ENCODE measurements at places on chromosomes 2 and 18.

DNA sequence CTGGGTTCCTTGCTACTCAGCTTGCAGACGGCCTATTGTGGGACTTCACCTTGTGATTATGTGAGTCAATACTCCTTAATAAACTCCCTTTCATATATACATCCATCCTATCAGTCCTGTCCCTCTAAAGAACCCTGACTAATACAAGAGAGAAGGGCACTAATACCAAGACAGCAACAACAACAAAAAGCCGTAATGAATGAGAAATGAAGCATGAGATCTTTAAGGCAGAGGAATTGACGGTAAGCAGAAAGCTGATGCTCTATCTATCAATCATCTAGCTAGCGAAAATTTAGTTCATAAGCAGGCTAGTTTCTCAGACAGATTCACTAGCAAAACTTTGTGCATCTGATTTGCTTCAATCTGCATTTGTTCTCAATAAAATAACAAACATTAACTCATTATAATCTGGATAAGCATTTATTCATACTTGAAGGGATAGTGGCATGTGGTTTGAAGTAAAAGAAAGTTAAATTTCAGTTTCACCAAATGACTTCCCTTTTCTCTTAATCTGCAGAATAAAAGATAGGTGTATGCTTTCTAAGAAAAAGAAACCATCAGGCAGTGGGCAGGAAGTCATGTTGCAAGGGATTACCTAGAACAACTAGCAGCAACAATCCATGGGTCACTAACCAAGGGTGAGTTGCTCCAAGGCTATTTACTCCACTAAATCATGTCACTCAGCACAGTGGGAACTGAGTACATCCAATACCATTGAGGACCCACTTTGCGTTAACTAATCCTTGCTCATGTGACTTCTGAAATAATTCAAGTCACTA lies 376.5 kb downstream of the TMEM182 start:
- DNase-seq, result no peak

DNA sequence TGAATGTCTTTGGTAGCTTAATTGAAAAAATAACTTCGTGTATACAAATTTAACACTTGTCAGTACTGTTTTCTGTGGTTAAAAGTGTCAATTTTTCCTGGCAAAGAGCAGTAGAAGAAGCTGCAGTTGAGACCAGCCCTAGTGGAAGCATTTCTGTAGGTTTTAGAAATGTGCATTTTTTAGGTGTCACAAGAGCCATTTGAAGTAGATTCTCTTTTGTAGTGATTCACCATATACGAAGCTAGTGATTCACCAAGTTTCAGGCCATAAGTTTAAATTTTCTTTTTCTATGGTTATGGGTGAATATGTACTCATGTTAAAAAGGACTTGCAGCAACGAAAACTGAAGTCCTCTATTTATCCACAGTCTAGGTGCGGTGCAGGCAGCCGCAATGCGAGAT lies 4.2 kb downstream of the NABP1 start:
- DNase-seq, result no peak

DNA sequence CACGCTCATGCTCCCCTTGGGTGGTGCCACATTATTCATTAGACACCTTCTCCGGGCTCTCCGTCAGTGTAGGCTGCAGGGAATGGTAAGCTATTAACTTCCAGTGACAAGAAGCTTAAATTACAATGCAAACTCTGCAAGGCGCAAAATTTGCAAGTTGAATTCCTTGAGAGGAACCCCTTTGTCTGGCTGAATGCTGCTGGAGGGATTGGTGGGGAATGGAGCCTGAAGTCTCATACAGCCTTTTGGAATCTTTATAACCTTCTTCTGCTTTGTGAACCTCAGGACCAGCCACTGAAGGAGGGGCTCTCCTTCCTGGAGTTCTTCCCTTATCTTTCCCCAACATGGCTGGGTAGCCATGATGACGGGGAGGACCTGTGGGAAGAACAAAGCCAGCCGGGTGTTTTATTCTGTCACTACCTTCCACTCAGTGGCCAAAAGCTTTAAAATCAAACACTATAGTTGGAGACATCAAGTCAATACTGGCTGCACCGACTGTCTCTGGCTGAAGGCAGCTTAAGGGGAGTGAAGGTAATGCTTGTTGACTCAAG lies 220.9 kb upstream of the EPHA4 start:
- DNase-seq, result no peak

DNA sequence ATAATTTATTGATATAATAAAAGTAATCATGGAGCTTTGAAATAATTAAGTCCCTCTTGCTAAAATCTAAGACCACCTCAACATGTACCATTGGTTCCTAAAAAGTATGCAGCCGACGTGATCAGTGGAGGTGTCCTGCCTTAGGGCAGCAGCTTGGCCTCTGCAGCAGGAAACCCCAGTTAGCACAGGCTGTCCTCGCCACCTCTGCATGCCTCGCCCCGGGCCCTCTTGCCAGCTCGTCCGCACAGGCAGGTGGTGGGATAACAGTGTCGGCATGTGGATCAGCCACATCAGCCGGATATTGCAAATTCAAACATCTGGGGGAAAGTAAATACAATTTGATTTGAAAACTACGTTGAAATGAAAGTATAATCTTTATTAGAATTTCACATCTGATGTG lies 22.9 kb downstream of the COA5 start:
- DNase-seq, result no peak

Data from Kasumi-1 (cell line).